ENCODE measurements at places on chromosomes 7 and 10.
A peak's percentile ranks its signal among the peaks of the same experiment; 100 is the strongest.

GRCh38 chr7:128266883-128267594, 26.0 kb downstream of the LEP start:
- DNase-seq = no peak

GRCh38 chr10:13643016-13643415, 56.3 kb downstream of the PRPF18 start:
- DNase-seq = no peak

- no peak for DNase-seq
Observed at GRCh38 chr10:7872041-7872442, 53.7 kb downstream of the TAF3 start.

- no peak for DNase-seq
Observed at GRCh38 chr10:15293862-15294842, 76.9 kb downstream of the FAM171A1 start.

DNA sequence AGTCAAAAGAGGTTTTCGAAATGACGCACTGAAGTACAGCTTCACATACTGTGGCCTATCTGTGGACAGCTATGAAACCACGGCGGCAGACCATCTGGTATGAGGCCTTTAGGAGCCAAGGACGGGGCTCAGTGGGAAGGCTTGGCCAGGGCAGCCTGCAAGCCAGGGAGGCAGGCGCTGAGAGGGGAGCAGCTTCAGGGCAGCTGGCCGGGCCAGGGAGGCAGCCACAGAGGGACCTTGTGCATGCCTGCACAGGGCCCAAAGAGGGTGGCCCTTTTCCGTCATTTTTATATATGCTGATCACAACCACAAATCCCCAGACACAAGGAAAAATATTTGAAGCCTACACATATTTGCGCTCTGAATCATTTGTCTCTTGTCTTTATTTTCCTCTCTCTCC, 13.5 kb downstream of the CALD1 start:
- DNase-seq = no peak

- no peak for DNase-seq
Observed at GRCh38 chr10:48895803-48896195, 43.8 kb downstream of the LRRC18 start.

DNA sequence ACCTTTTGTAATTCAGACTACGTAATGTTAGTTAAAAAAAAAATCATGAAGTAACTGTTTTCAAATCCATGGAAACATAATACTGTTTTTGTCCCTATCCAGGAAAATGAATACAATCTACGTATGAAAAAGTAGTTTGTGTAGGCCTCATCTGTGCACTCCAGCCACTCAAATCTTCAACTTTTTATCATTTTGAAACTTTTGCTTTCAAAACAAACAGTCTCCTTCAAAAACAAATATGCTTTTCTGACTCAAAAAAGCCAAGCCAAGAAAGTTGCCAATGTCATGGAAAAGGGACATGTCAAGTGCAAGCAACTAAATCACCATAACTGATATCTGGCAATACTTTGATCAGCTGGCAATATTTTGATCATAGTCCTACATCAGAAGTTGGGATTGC, 13.1 kb downstream of the THNSL1 start:
- no peak for DNase-seq

DNA sequence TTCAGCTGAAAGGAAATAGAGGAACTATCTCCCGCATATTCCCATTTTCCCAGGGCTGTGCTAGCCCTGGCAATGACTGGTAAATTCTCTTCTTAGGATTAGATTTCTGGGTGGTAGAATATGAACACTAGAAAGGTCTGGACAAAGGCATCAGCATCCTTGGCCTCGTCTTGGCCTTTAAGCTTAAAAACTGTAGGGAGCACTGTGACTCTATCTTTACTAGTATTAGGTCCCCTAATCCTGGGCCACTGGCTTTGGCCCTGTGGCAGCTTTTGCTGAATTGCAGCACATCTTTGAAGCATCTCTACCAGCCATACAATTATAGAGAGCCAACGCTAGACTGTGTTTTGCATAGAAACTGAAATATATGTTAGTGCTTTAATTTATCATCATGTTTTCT, 41.5 kb upstream of the EBLN1 start:
- no peak for DNase-seq

GRCh38 chr10:25522946-25523608, 348.3 kb downstream of the GPR158 start:
- DNase-seq = no peak

DNA sequence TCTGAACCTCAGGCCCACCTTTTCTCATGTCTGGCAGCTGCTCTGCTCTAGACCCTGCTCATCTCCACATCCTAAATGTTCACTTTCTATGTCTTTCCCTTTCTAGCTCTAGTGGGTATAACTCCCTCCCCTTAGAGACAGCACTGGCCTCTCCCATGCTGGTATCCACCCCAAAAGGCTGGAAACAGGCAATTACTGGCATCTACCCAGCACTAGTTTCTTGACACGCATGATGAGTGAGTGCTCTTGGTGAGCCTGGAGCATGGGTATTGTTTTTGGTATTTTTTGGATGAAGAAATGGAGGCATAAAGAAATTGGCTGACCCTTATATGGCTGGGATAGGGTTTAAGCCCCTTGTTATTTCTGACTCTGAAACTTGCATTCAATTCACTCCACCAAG, 156.0 kb downstream of the EGFR start:
- no peak for DNase-seq

- DNase-seq = no peak
Observed at GRCh38 chr7:7639847-7640220, 718 bp upstream of the UMAD1 start.

GRCh38 chr7:4667776-4668509, 14.2 kb upstream of the FOXK1 start:
- peak; percentile 74 for DNase-seq

GRCh38 chr7:34931739-34932138, 105.5 kb downstream of the DPY19L1 start:
- no peak for DNase-seq

- no peak for DNase-seq
Observed at GRCh38 chr10:21048068-21048467, 151.0 kb upstream of the NEBL start.

DNA sequence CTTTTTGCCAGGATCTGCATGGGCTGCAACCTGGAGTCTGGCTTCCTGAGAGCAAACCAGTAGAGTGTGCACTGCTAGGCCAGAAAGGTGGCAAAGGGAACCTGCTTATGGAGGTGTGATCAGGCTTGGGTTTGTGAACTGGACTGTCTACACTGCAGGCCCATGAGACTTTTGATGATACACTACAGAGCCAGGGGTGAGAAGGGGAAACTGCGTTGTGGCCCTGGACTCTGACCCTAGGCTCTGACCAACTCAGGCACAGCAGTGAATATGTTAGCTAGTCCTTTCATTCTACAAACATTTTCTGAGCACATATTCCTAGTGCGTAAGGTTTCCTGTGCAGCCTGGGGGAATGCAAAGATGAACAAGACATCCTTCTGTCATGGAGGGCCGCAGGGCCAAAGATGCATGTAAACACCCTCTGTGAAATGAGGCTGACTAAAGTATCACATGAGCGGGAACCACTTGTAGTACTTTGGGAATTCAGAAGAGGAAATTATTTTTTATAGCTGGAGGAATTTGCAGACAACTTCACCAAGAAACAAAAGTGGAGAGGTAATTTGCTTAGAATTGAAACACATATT, 63.8 kb upstream of the HPS1 start:
- DNase-seq = no peak

DNA sequence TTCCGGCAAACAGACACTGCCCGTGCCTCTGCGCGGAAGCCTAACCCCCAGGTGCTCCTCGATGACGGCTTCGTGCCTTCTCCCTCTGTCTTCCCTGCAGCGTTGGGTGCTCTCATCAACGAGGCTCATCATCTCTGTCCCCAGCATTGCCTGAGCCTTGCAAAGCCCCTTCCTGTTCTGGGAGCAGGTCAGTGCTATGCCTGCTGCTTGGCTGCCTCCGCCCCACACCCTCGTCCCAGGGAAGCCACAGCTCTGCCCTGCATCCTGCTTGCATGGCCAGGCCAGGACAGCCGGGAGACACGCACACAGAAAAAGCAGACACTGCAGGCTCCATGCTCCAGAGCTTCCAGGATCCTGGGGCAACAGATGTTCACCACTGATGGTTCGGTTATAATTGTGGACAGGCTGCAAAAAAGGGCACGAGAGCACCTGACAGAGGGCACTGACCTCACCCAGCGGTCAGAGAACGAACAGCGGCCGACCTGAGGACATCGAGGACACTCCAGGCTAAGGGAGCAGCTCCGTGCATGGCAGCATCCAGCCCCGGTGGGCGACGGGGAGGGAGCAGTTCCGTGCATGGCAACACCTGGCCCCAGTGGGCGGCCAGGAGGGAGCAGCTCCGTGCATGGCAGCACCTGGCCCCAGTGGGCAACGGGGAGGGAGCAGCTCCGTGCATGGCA, 265.5 kb downstream of the PTPRN2 start:
- DNase-seq = no peak

GRCh38 chr7:114218283-114218682, 196.3 kb upstream of the FOXP2 start:
- DNase-seq = no peak

DNA sequence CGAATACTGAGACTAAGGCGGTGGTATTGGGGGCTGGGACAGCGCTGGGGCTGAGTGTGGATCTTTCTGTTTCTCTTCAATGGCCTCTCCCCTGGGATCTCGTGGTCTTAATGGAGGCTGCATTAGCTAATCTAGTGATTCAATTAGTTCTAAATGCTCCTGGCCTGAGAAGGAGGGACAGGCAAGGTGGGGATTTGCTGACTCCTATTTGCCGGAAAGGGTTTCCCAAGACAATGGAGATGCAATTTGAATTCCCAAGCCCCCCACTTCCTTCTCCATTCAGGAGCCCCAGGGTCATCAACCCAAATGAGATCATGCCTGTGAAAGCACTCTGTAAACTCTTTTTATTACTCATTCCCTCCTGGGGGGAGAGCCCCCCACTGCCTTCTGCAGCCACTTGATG, 111.7 kb upstream of the PLXNA4 start:
- DNase-seq = no peak

GRCh38 chr10:74047304-74047703, 49.4 kb downstream of the VCL start:
- no peak for DNase-seq

DNA sequence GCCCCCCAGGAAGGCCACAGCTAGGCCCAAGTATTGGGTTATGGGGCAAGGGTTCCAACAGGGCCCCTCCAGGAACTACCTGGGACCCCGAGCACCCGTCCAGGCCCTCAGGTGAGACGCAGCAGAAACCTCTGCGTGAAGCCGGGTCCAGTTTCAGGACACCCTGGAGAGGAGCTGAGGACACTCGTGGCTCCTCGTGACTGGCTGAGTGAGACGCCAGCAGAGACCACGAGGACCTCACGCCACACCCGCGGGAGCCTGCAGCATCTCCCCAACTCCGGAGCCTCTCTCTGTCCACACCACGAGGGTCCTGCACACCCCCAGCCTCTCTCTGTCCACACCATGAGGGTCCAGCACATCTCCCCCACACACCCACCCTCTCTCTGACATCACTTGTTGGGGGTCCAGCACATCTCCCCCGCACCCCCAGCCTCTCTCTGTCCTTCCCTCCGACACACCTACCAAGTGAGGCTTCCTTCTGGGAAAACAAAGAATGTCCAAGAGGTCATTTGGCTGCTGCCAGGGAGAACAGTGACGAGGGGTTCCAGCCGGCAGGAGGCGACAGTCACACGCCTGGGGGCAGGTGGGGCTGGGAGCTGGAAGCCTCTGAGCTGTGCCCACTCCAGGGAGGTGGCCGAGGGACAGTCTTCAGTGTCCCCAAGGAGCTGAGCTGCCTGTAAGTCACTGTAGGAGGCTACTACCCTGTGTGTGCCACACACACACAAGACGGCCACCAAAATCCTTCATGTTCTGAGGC, 46.1 kb upstream of the PPP2R2D start:
- DNase-seq = no peak

DNA sequence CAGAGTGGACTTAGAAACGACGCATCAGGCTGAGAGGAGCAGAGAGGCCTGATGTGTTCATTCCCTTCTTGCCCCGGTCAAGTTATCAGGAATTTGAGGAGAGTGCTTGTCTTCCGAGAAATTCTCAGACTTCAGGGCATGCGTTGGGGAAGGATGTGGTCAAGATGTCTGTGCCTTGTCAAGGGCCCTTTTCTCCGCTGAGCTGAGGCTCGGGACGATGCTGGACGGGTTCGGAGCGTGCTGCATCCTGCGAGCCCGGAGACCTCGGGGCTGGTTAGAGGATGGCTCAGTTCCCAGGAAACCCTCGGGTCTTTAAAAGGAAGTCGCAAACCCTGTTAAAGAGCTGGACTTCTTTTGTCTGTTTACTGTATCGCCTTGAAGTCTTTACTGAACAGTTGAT, 325.4 kb downstream of the ADARB2 start:
- DNase-seq = no peak

GRCh38 chr10:29878492-29878891, 180.9 kb downstream of the JCAD start:
- no peak for DNase-seq

- no peak for DNase-seq
Observed at GRCh38 chr7:19565602-19566001, 143.2 kb downstream of the POLR1F start.

DNA sequence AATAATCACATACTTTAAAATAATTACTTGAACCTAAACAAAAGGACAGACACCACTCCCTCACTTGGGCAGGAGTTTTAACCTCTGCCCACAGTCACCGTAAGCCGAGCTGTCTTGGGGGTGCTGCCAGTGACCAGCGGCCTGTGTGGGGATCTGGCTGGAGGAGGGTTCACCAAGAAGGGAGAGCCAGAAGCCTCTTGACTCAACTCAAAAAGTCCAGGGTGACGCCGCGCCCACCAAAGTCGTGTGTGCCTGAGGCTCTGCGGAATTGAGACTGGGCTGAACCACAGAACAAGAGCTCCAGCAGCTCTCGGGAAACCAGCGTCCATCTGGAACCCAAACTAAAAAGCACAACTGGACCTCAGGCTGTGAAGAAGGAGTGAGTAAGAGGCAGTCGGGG, 35.8 kb downstream of the ZFAND2A start:
- no peak for DNase-seq

DNA sequence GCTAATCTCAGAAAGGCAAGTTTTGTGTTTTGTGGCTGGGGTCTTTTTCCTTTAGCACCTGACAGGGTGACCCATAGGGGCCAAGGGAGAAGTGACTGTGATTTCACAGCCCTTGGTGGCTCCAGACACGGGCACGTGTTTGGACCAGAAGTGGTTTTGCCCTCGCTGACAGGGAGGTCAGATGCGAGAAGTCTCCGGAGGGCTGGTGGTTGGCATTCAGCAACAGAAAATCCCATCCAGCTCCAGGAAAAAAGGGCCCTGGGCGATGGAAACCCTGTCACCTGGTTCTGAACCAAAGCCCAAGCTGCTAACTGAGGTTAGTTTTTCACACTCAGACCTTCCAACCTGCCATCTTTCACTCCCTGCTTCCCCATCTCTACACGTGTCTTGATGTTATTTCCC, 272.9 kb downstream of the TRIL start:
- DNase-seq = no peak

- DNase-seq = no peak
Observed at GRCh38 chr10:18486438-18486837, 164.9 kb downstream of the NSUN6 start.

- DNase-seq = peak; percentile 87
Observed at GRCh38 chr10:110398419-110399105, 93.8 kb upstream of the SMNDC1 start.

- no peak for DNase-seq
Observed at GRCh38 chr7:80644054-80644453, 5.6 kb downstream of the CD36 start.

- DNase-seq = no peak
Observed at GRCh38 chr7:110382736-110383135, 708.2 kb upstream of the LRRN3 start.

- DNase-seq = no peak
Observed at GRCh38 chr10:125734823-125735222, 15.3 kb downstream of the EDRF1 start.

Measured in non-pigmented ciliary epithelial cell (primary cell).